ENCODE measurements at places on chromosomes 6 and 20.
A peak's percentile ranks its signal among the peaks of the same experiment; 100 is the strongest.

DNA sequence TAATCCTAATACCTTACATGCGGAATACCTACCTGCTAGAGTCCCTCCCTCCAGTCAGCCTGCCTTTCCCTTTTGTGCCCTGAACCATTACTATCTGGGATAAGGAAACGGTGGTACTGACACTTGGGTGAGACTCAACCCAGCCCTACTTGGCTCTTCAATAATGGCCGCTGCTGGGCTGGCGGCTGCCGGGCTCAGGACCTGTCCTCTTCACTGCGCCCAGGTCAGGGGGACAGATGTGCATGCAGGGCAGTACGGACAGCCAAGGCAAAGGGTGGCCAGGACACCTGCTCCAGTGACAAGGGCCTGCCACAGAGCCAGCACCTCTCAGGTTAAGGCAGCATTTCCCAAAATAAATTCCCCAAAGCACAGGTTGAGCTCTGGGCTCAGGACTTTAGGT, 29.9 kb downstream of the UBE2V1 start:
- no peaks in the 10 kb centered on the region for H3K27me3 ChIP-seq
- no peak overlapping the region for H3K4me3 ChIP-seq
- DNase-seq = no peak
- H3K4me1 ChIP-seq = peaks cover 12% of the 10 kb centered on the region
- H3K27ac ChIP-seq = no peak overlapping the region
- peaks cover 4% of the 10 kb centered on the region for H3K36me3 ChIP-seq

GRCh38 chr20:51941503-51941902, 139.2 kb upstream of the SALL4 start:
- H3K27ac ChIP-seq = no peak overlapping the region
- no peak for DNase-seq
- no peak overlapping the region for H3K4me3 ChIP-seq
- no peaks in the 10 kb centered on the region for H3K27me3 ChIP-seq

- no peak for DNase-seq
- no peak overlapping the region for H3K4me3 ChIP-seq
- no peaks in the 10 kb centered on the region for H3K27me3 ChIP-seq
- H3K36me3 ChIP-seq = peaks cover 47% of the 10 kb centered on the region
Observed at GRCh38 chr20:41480054-41480770, 113.6 kb upstream of the EMILIN3 start.

GRCh38 chr6:117269638-117270054, 4.3 kb downstream of the VGLL2 start:
- H3K36me3 ChIP-seq = no peaks in the 10 kb centered on the region
- peaks cover 35% of the 10 kb centered on the region for H3K27me3 ChIP-seq
- no peak overlapping the region for H3K4me3 ChIP-seq

DNA sequence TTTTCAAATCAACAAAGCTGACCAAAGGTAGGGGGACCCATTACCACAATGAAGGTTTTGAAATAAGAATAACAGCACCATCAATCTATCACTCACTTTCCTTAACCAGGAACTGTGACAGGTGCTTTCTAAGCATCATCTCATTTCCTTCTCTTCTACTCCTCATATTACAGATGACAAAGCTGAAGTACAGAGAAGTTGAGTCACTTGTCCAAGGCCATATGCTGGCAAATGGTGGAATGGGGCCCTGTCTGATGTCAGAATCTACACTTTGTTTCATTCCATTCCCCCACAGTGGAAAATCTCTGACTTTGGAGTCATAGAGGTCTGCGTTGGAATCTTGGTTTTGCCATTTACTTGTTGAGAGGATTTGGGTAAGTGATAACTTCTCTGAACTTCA, 222.5 kb upstream of the LRFN2 start:
- no peak overlapping the region for H3K27ac ChIP-seq
- peaks cover 1% of the 10 kb centered on the region for H3K4me1 ChIP-seq
- H3K36me3 ChIP-seq = no peaks in the 10 kb centered on the region

DNA sequence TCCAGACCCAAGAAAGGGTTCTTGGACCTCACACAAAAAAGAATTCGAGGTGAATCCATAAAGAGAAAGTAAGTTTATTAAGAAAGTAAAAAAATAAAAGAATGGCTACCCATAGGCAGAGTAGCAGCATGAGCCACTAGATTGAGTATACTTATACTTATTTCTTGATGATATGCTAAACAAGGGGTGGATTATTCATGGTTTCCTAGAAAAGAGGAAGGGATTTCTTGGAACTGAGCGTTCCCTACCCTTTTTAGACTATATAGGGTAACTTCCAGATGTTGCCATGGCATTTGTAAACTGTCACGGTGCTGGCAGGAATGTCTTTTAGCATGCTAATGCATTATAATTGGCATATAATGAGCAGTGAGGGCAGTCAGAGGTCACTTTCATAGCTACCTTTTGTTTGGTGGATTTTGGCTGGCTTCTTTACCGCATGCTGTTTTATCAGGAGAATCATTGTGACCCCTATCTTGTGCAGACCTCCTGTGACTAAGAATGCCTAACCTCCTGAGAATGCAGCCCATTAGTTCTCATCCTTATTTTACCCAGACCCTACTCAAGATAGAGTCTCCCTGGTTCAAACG, 44.3 kb downstream of the TENT5A start:
- no peaks in the 10 kb centered on the region for H3K27me3 ChIP-seq
- H3K36me3 ChIP-seq = peaks cover 4% of the 10 kb centered on the region
- DNase-seq = no peak
- no peak overlapping the region for H3K27ac ChIP-seq
- no peak overlapping the region for H3K4me3 ChIP-seq

GRCh38 chr20:47031821-47032220, 137.2 kb downstream of the EYA2 start:
- H3K27ac ChIP-seq = no peak overlapping the region
- no peaks in the 10 kb centered on the region for H3K4me1 ChIP-seq

- peak overlapping the region; percentile 5 for H3K27ac ChIP-seq
- no peak for DNase-seq
- peaks cover 5% of the 10 kb centered on the region for H3K36me3 ChIP-seq
- no peaks in the 10 kb centered on the region for H3K27me3 ChIP-seq
- H3K4me3 ChIP-seq = no peak overlapping the region
- H3K4me1 ChIP-seq = peaks cover 3% of the 10 kb centered on the region
Observed at GRCh38 chr6:162706232-162706631, 21.3 kb downstream of the PRKN start.

DNA sequence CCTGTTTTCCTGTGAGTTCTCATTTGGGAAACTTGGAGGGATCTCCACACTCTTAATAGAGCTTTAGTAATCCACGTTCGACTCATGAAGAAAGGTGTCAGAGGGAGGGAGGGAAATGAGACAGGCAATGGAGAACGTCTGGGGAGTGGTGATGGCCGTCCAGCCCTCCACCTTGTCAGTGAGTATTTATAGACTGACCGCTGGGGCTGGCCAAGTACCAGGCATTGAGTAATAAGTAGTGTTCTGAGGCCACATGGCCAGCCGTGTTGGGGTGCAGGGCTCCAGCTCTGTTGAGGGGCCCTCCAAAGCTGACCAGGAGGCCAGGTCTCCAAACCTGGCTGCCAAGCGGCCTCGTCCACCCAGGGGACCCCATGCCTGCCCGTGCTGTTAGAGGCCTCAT, 11.3 kb upstream of the DSN1 start:
- no peak overlapping the region for H3K27ac ChIP-seq
- no peaks in the 10 kb centered on the region for H3K27me3 ChIP-seq
- no peaks in the 10 kb centered on the region for H3K4me1 ChIP-seq
- no peak overlapping the region for H3K4me3 ChIP-seq

GRCh38 chr20:44678242-44678641, 26.7 kb upstream of the ADA start:
- no peak for DNase-seq
- H3K27ac ChIP-seq = no peak overlapping the region
- H3K36me3 ChIP-seq = no peaks in the 10 kb centered on the region
- H3K27me3 ChIP-seq = no peaks in the 10 kb centered on the region
- H3K4me3 ChIP-seq = no peak overlapping the region

GRCh38 chr6:101689156-101689555, 295.6 kb downstream of the GRIK2 start:
- H3K4me1 ChIP-seq = no peaks in the 10 kb centered on the region
- H3K36me3 ChIP-seq = no peaks in the 10 kb centered on the region
- H3K4me3 ChIP-seq = no peak overlapping the region
- H3K27ac ChIP-seq = no peak overlapping the region
- DNase-seq = no peak

- H3K36me3 ChIP-seq = no peaks in the 10 kb centered on the region
- no peaks in the 10 kb centered on the region for H3K27me3 ChIP-seq
- no peak overlapping the region for H3K4me3 ChIP-seq
- no peak for DNase-seq
Observed at GRCh38 chr6:165697171-165697570, 34.1 kb upstream of the PDE10A start.

DNA sequence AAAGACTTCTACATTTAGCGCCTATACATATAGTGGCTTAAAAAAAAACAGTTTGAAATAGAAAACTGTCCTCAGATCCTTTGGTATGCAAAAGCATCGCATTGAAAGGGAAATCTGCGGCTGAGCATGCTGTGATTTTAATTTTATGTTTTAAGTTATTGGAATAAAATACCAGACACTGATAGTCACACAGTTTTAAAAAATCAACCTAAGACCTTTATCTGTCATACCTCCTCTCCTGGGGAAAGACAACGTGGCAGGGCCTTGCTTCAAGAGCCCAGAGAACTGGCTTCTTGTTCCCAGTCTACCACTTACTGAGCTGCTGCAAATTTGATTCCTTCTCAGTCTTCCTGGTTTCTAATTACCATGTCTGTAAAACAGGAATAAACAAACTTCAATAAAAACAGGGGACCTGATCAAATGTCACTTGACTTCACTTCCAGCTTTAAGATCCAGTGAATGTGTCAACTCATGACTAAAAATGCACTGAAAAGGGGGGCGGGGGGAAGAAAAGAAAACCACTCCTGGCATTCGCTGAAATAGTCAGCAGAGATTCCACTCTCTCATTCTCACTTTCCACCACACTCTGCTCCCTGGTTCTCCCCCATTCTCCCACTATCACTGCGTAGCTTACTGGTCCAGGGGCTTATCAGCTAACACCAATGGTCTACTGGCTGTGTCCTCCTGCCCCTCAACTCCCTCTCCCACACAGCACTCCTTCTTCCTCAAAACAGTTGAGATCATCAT, 494.7 kb upstream of the MARCKS start:
- no peak overlapping the region for H3K27ac ChIP-seq
- no peaks in the 10 kb centered on the region for H3K4me1 ChIP-seq
- DNase-seq = no peak
- no peaks in the 10 kb centered on the region for H3K27me3 ChIP-seq

DNA sequence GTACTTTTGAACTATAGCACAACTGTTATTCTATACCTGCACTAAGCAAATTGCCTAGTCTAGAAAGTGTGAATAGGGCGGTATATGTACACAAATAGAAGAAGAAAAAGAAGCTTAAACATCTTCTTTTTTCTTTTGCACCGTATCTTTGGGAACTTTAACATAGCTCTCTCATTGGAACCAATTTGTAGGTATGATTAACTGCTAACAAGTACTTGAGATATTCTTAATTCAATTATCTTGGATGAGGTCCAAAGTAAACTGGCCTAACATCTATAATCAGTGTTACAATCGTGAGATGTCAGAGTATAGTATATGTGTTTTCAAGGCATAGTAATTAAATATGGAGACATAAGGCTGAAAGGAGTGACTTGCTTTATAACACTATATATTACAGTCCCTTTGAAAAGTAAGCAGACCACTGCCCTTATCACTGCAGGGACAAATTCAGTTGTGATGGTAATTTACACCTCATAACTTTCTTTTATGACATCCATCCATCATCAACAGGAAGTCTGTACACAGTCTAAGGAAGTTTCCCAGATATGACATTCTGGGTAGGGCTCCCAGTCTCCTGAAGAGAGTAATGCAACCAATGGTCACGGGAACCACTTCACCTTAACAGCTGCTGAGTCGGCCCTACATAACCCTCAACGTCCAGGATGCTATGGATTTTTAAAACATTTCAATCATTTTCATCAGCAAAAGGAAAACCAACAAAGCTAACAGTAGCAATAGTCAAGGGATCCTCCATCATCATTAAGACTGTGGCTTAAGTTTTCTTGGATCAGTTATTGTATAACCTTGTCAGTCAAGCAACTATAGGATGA, 37.6 kb downstream of the NKAIN2 start:
- no peak overlapping the region for H3K4me3 ChIP-seq
- no peaks in the 10 kb centered on the region for H3K36me3 ChIP-seq
- no peak for DNase-seq
- peaks cover 1% of the 10 kb centered on the region for H3K27me3 ChIP-seq
- H3K27ac ChIP-seq = no peak overlapping the region

DNA sequence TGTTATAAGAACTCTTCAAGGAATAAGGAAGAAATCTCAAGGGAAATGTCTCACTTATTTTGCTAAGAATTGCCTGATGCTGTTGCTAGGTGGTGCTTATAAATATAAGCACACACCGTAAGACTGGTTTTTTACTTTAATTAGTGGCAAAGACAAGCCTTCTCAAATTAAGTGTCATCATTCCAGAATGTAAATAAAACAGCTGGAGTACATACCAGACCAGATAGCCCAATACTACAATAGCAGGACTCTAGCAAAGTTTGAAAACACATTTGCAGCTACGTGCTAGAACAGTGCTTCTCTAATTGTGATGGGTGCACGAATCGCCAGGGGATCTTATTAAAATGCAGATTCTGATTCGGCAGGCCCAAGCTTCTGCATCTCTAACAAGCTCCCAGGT, 6.8 kb downstream of the CNKSR3 start:
- H3K27me3 ChIP-seq = peaks cover 15% of the 10 kb centered on the region
- H3K27ac ChIP-seq = no peak overlapping the region
- no peak overlapping the region for H3K4me3 ChIP-seq
- no peak for DNase-seq
- no peaks in the 10 kb centered on the region for H3K36me3 ChIP-seq

- peaks cover 8% of the 10 kb centered on the region for H3K36me3 ChIP-seq
- peaks cover 6% of the 10 kb centered on the region for H3K4me1 ChIP-seq
- peak; percentile 81 for DNase-seq
- H3K27me3 ChIP-seq = no peaks in the 10 kb centered on the region
Observed at GRCh38 chr6:145633981-145634627, 101.2 kb downstream of the EPM2A start.

DNA sequence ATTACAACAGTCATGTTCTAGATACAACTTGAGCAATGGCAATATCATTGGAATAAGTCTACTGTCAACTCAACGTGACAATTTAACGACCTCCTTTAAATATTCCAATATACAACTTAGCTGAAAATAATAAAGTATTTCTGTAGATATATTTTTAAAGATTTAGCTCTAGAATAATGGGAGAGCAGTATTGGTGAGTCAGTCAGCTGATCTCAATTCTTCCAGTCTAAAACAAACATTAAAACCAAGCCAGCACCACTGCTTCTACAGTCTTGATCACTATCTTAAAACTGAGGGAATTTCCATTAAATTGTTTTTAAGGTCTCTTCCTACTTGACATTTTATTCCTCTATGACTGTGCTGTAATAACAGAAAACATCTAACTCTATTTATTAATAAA, 38.2 kb downstream of the NOL7 start:
- peaks cover 14% of the 10 kb centered on the region for H3K36me3 ChIP-seq
- H3K4me1 ChIP-seq = peaks cover 9% of the 10 kb centered on the region
- H3K27me3 ChIP-seq = no peaks in the 10 kb centered on the region
- no peak overlapping the region for H3K27ac ChIP-seq
- no peak for DNase-seq
- no peak overlapping the region for H3K4me3 ChIP-seq

Measured in memory B cell (primary cell).